Fibroblast of villous mesenchyme (primary cell): ENCODE measurements at places on chromosomes 3 and 15. TPM values are rescaled to one million over a fixed set of nuclear protein-coding genes. Genes with fewer than 3 reads are reported as not detected.
A peak's percentile ranks its signal among the peaks of the same experiment; 100 is the strongest.

The GOLGA8K gene
- not detected in 2 replicates for total RNA-seq

The TOPAZ1 gene
- total RNA-seq: not detected in 2 replicates

The TM4SF1 gene
- total RNA-seq: 52.2 and 80.3 TPM in 2 replicates

The DAG1 gene
- total RNA-seq: 61.2 and 88.5 TPM in 2 replicates

The NPAP1 gene
- total RNA-seq: not detected in 2 replicates

The UROC1 gene
- total RNA-seq: under 0.01 TPM in 1 of 2 replicates, not detected in the other

The TMEM87A gene
- 70.9 and 79.9 TPM in 2 replicates for total RNA-seq

The PLIN1 gene
- under 0.01 and 0.43 TPM in 2 replicates for total RNA-seq

The UNC13C gene
- not detected in 2 replicates for total RNA-seq

The PPP1R14D gene
- not detected in 2 replicates for total RNA-seq

The PARP15 gene
- under 0.01 TPM in 2 replicates for total RNA-seq

The TCTA gene
- 22.2 and 27.2 TPM in 2 replicates for total RNA-seq

The KLHL6 gene
- total RNA-seq: not detected in 2 replicates

The MOBP gene
- not detected in 2 replicates for total RNA-seq

The GP9 gene
- not detected in 2 replicates for total RNA-seq

The FAM81A gene
- total RNA-seq: under 0.01 TPM in 2 replicates

DNA sequence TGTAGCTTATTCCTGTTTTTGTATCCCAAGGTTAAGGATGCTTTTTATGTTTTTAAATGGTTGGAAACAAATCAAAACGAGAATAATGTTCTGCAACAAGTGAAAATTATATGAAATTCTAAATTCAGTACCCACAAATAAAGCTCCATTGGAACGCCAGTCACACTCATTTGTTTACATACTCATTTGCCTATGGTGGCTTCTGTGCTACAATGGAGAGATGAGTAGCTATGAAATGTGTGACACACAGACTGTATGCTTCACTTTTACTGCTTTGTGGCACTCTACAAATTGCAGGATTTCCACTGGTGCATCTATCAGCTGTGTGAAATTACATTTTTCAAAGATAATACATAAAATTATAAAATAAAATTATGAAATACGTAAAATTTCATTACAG, 112.2 kb upstream of the TSPAN3 start:
- no peak for DNase-seq

DNA sequence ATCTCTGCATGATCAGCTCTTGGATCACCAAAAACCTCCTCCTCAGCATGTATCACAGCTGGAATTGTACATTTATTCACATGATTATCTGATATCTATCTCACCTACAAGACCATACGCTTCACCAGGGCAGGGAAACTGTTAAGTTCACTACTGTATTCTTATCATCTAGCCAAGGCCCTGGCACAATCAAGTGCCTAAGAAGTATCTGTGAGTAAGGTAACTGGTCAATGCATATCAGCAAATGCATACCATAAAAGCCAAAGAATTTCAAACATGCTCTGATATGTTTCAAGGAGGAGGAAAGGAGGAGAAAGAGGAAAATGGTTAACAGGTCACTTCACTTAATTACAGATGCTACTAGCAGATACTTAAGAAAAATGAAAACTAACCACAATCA, 158.4 kb downstream of the LIPC start:
- no peak for DNase-seq

DNA sequence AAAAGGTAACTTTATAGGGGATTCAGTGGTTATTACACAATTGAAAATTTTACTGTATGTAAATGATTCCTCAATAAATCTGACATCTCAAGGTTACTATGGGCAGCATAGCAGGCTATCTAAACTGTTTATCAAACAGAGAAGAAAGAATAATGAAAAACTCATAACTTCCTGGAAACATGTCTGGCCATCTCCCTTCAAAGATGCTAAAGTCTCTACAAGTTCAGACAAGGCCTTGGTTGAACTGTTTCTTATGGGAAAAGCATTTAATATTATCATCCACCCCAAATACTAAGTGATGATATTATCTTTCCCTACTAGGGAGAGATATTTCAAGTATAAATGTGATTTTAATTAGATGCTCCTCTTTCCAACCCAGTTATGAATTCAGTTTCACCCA, 114.9 kb downstream of the ARRDC4 start:
- no peak for DNase-seq

GRCh38 chr3:186717039-186717457, at the start of gene KNG1:
Gene KNG1, plus strand, starts transcription at chr3:186717359. Its CDS starts 184 bp downstream, at chr3:186717543.
- no peak for DNase-seq

- no peak for DNase-seq
Observed at GRCh38 chr3:125398952-125399351, 23.8 kb upstream of the ZNF148 start.

DNA sequence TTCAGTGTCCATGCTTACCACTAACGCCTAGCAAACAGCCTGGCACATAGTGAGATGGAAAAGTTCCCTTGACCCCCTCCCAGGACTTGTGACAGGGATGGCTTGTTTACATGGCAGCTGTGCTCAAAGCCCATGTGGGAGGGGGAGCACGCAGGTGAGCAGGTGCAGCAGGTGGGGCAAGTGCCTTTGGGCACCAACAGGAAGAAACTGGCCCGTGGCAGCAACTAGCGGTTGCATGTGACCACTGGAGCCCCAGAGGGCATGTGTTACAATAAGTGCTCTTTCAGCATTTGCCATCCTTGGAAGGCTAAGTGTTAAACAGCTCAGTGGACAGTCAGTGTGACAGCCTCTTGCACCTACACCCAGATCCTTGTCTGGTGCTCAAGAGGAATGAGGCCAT, 734.6 kb downstream of the TUSC7 start:
- DNase-seq: no peak

GRCh38 chr15:45796433-45796832, 161.6 kb downstream of the SQOR start:
- no peak for DNase-seq

DNA sequence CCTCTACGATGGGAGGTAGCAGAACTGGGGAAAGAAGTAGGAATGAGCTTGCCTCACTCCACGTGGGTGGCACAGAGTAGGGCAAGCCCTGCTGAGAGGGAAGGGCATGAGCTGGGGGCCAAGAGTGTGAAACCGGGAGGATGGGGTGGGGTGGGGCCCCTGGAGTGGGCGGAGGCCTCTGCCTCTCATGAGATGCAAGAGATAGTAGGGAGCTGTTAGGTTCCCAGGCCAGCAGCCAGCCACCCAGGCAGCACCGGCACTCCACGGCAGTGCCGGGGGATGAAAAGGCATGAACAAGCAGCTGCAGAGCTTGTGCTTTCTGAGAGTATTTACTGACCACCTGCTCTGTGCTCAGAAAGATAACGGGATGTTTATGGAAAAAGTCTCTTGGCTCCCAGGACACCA, 24.4 kb upstream of the PLA2G4E start:
- peak; percentile 22 for DNase-seq

DNA sequence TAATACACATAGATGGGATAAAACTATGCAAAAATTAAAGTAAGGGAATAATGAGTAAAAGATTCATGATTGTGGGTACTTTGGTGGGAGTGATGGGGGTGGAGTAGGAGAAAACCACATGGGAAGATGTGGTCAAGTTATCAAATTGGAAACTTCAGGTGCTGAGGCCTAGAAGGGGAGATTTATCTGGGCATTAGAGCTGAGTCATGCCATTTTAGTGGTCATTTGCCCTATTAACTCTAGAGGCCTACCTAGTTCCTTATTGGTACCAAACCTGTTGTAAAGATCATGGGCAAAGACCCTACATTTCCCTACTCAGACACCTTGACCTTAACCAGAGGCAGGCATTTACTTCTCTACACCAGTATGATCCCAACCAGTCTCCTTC, 125.9 kb upstream of the BCL6 start:
- DNase-seq: no peak

DNA sequence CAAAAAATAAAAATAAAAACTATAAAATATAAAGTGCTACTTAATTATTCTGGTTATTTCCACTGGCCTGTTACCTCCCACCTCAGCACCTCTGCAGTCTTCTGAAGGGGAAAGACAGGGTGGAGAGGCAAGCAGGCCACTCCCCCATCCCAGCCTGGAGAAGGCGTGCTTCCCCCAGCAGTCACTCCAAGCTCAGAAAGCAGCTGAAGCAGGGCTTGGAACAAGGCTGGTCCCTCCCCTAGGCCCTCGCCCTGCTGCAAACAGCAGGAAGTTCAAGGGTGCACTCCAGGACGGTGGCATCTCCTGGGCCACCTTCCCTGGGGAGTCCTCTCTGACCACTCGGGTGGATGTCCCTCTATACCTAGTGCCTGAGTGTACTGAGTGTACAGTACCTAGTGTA, 21.4 kb downstream of the CACNA2D2 start:
- DNase-seq: no peak

- peak; percentile 0 for DNase-seq
Observed at GRCh38 chr3:1462856-1463450, 370.1 kb downstream of the CNTN6 start.

GRCh38 chr3:82628385-82629014, 867.1 kb upstream of the GBE1 start:
- DNase-seq: no peak

- DNase-seq: no peak
Observed at GRCh38 chr3:65974509-65974908, 64.2 kb downstream of the MAGI1 start.

DNA sequence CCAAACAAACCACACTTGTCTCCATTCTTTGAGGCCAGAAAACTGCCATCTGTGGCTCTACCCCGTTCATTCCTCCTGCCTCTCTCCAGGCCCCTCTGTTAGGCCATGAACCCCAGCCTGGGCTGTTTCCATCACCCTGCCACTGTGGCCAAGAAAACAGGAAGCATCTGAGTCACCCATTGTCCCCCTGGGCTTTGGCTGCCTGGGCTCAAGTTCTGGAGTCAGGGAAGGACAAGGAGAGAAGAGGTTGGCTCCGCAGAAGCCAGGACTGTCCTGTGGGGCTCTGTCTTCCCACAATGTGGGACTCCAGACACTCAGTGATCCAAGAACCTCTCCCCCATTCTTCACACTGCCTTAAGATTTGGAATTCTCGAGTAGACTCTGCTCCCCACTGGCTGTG, 14.8 kb upstream of the LCTL start:
- peak; percentile 21 for DNase-seq

- DNase-seq: peak; percentile 75
Observed at GRCh38 chr3:14246414-14246813, 67.8 kb downstream of the LSM3 start.

DNA sequence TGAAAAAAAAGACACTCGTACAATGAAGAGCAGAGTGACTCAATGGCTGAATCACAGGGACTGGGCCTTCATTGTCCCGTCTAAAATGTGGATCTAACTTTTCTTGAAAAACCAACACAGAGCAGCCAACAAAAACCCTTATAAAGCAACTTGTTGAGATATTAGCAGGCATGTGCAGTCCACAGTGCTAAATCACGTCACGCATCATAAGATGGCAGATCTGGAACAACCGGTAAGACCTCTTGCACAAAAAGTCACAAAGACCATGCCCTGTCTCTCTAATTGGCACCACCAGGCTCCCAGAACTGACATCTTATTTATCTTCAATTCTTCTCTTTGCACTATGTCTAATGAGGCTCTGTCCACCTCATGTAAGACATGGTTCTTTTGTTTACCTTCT, 177.0 kb downstream of the MAGI1 start:
- DNase-seq: no peak

DNA sequence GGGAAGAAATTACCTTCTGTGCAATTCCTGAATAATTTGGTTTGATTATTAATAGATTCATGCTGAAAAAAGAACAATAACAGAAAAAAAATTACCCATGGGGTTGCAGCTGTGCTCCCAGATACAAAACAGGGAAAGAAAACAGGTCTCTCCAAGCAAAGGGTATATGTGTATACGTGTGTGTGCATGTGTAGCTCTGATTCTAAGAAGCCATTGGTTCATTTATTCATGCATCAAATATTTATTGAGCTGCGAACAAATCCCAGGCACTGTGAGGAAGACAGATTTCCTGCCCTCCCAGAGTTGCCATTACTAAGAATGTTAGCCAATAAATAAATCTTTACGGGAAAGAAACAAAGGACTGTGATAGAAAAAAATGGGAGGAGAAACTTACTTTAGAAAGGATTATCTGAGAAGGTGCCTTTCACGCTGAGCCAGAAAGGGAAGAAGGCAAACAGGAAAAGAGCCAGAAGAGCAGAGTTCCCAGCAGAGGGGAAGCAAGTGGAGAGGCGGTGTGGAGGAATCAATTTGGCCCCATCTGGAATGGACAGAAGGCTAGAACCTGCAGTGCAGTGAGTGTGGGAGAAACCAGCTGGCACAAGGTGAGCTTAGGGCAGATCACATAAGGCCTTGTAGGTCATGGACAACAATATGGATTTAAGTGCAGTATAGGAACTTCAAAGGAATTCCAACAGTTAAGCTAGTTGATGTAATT, 20.7 kb downstream of the CHL1 start:
- DNase-seq: no peak

- peak; percentile 81 for DNase-seq
Observed at GRCh38 chr15:85504749-85505676, 124.6 kb downstream of the AKAP13 start.

- DNase-seq: peak; percentile 93
Observed at GRCh38 chr15:70111203-70112073, 13.7 kb upstream of the TLE3 start.

DNA sequence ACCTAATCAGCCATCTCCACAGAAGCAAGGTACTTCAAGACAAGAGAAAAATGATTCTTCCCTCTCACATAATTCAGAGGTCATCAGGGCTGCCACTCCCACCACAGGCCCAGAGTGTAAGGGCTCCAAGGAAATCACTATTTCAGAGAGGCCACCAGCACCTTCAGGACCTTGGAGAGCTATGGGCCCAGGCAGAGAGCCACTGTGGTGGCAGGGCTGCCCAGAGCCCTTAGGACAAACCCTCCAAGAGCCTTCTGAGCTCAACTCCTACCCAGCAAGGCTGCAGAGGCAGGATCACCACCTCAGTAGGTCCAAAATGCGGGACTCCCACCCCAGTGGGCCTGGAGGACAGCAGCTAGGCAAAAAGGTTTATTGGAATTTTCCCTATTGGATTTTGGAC, 17.9 kb upstream of the FAN1 start:
- DNase-seq: peak; percentile 26

DNA sequence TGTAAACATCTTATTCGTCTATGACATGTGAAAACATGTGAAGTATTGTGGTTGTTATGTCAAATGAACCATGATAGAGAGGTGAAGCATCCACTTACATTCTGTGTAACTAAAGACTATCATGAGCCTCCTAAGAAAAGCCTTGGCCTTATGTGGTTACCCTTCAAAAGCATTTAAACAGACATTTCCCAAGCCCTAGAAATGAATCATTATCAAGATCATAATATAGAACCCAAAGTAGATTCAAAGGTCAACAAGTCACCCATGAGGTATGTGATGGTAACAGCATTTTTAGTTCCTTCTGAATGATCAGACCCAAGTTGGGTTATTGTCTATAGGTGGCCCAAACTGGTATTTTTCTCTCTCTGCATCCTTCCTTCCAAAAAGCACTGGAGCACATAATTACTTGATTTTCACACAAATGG, 408.0 kb downstream of the TBL1XR1 start:
- DNase-seq: no peak

GRCh38 chr3:87246662-87247429, 19.7 kb downstream of the CHMP2B start:
- peak; percentile 11 for DNase-seq

DNA sequence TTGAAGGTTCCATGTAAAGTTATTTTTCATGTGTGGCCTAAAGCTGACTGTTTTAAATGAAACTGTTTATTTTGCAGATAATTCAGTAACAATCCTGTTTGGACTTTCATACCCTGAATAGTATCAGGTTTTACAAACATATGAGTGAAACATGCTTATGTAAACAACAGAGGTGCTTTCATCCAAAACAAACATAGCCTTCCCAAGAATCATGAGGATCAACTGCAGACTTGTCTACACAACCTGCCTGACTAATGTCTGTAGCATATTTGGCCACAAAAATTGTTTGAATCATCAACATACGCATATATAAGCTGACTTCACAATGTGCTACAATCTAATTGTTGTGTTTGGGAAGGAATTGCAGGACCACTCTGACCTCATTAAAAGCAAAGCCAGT, 190.4 kb downstream of the DIPK2A start:
- DNase-seq: peak; percentile 23

- no peak for DNase-seq
Observed at GRCh38 chr15:39304201-39304841, 276.6 kb upstream of the THBS1 start.
